ENCODE measurements at places on chromosomes 7 and 10.

DNA sequence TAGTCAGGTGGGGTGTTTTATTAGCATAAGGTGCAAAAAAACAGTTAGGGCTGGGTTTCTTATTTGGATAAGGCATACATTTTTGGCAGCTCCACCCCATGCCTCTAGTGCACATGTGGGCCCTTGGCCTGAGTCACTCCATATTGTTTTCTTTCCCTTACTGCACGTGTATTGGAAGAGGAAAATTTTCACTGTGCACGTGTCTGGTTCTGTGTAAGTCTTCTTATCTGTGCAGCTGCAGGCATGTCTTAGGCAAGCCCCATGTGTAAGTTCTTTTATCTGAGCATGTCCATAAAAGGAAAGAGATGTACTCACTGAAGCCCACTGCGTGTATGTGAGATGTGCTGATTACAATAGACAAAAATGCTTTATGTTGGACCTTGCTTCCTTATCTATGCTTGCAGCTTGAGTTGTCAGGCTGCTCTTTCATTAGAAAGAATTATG, 540.3 kb upstream of the IGFBP3 start:
- DNase-seq = no peak

DNA sequence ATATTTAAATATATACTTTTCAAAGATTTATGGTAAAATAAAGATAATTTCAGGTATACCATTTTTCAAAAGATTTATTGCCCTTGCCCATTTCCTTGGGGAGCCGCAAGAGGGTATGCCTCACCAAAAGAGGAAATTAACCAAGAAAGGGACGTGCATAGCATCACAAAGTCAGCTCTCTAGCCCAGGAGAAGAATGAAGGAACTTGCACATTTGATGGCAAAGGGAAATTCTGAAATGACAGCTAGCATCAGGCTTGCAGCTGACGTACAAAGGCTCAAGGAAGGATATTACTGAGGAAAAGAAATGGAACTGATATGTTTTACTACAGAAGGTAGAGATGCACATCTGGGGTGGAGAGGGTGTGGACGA, 93.6 kb upstream of the RSU1 start:
- DNase-seq = no peak

DNA sequence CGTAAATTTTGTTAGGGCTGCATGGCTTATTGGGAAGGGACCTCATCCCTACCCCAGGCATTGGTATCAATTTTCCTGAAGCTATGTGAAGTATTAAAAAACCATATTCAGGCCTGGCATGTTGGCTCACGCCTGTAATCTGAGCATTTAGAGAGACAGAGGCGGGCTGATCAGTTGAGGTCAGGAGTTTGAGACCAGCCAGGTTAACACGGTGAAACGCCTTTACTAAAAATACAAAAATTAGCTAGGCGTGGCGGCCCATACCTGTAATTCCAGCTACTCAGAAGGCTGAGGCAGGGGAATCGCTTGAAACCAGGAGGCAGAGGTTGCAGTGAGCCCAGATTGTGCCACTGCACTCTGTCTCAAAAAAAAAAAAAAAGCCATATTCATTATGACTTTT, 7.1 kb downstream of the TASOR2 start:
- no peak for DNase-seq

GRCh38 chr10:47207894-47208469, 92.0 kb upstream of the GDF10 start:
- DNase-seq = no peak

GRCh38 chr7:134510646-134511045, 16.7 kb upstream of the AKR1B10 start:
- no peak for DNase-seq

GRCh38 chr10:128140425-128140824, 14.2 kb upstream of the MKI67 start:
- no peak for DNase-seq
